Stromal cell of bone marrow (primary cell): ENCODE measurements at places on chromosomes 2 and 18.

DNA sequence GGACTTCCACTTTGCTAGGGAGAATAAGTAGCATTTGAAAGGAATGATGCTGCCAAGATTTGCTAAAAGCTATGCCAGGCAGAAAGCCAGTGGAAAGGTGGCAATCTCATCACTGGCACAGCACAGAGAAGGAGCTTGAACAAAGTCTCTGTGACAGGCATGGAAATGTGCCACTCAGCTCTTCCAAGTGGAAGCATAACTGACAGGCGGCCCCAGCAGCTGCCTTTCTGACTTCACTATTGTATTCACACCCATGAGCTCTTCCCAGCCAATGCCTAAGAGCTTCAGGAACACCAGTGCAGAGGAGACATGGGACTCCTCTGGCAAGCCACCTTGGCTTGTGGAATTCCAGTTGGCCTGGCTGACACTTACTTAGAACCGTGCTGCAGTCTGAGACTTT lies 134.6 kb upstream of the REG3G start:
- no peak for DNase-seq

GRCh38 chr2:174461221-174461620 lies 25.6 kb downstream of the GPR155 start:
- DNase-seq: no peak

- no peak for DNase-seq
Measured at GRCh38 chr2:216210701-216211540, 101.8 kb downstream of the XRCC5 start.

GRCh38 chr2:241366678-241367077 lies 10.6 kb downstream of the FARP2 start:
- DNase-seq: no peak

DNA sequence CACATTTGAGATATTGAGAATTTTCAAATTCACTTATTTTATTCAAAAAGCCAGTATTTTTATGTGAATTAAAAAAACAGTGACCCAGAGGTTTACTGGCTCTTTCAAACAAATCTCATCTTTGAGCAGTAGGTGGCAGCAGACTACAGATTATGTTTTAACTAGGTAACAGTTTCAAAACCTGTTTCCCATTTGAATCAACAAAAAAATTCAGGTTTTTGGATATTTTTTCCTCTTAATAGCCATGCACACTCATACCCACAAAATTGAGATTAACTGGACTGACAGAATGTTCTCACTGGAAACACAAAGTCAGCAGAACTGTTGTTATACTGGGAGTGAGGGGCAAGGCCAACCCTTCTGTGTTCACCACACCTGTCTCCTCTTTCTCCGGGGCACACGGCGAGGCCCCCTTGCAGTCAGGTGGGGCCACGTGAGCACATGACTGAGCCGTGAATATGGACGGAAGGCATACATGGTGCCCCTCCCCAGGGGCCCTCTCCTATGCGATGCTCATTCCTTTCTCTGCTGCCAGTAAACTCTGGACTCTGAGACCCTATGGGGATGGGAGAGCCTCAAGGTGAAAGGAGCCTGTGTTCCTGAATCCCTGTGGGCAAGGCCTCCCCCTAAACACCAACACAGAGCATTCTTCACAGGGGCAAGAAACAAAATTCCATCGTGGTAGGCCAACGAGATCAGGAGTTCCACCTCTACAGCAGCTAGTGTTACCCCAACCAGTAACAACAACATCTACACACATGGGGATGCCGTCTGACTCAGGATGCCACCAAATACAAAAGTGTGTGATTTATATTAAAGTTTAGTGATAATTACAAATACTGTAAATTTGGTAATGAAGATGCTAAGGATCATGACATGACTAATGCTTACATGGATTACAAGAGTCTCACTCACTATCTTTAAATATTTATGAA lies 80.4 kb downstream of the LPIN2 start:
- peak; percentile 59 for DNase-seq

GRCh38 chr18:45236676-45237075 lies 378.6 kb upstream of the SLC14A2 start:
- DNase-seq: no peak
